ENCODE measurements at places on chromosomes 16 and 17.

- DNase-seq, result peak; percentile 94
Observed at GRCh38 chr17:72338847-72339790, 218.3 kb downstream of the SOX9 start.

DNA sequence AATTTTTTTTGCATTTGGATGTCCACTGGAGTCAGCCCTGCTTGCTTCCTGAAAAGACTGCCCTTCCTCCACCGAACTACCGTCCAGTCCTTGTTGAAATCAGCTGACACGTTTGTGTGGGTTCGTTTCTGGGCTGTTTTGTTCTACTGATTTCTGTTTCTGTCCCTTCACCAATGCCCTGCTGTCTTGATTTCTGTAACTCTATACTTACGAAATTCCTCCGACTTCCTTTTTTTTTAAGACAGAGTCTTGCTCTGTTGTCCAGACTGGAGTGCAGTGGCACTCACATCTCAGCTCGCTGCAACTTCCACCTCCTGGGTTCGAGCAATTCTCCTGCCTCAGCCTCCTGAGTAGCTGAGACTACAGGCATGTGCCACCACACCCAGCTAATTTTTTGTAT is 8.4 kb upstream of the GAA start:
- DNase-seq, result no peak

DNA sequence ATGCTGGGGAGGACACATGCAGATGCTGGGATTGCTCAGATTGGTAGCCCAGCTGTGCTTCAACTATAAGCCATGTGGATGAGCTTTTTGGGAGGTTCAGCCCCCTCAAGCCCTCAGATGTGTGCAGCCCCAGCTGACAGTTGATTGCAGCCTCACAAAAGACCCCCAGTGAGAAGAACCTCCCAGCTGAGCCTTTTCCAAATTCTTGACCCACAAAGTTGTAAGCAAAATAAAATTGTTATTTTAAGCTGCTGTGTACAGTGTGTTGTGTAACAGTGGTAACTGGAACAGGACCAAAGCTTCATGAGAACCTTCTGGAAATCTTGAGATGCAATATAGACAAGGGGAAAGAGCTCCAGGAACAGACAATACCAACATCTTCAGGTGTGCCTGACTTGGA is 156.8 kb upstream of the IRX3 start:
- DNase-seq, result no peak

DNA sequence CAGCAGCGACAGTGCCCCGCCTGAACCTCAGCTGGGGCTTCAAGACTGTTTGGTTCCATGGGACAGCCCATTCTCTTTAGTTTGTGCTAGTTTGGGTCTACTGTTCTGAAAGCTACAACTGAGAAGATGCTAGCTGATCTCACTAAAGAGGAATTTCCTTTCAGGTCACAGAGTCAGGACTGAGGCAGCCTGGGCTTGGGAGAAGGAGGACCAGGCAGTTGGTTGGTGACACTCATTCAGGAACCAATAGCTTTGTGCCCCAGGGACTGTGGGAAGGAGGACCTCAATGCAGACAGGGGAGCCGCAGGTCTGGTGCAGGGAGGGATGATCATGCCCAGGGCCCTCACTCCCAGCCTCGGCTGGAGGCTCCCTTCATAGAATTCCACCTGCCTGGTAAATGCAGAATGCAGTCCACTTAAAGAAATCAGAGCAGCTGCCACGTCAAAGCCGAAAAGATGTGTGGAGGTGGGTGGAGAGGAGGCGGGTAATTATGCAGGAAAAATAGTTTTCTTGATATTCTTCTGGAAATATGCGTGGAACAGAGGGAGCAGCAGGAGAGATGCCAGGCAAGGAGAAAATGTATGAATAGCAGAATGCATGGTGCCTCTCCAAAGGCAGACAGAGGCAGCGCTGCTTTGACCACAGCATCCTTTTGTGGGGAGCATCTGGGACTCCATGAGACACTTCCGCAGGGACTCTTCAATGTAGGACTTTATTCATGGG is 32.6 kb upstream of the ZFP90 start:
- no peak for DNase-seq

DNA sequence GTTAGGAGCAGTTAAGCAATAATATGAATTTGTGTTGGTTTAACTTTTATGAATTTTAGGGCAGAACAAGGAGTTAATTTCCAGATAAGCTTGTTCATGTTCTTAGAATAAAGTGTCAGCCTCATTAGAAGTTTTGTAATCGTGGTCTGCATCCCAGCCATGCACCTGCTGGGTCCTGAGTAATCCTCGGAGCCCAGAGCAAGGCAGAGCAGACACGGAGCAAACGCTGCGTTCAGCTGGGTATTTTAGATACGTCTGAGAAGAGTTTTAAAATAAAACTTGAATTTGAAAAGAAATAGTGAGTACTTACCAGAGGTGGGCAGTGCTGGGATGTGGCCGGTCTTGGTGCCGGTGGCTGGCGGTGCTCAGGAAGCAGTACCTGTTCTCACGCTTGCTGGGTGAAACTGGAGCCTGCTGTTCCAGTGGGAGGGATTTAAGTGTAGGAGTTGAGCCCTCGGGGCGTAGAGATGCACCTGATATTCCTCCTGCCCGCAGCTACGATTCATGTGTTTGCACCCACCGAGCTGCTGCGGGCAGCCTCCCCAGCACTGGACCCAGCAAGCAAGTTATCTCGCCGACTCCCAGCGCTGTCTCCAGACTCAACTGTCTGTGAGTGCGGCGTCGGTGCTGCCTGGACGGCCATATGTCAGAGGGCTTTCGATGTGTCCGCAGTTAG is at the start of gene ZNF750:
ZNF750 (minus strand) TSS at position 406 of the 676 bp plus-strand sequence. CDS start 7,568 bp downstream, outside the sequence.
- DNase-seq, result no peak

- DNase-seq, result no peak
Observed at GRCh38 chr16:88289968-88290401, 92.8 kb upstream of the ZNF469 start.

DNA sequence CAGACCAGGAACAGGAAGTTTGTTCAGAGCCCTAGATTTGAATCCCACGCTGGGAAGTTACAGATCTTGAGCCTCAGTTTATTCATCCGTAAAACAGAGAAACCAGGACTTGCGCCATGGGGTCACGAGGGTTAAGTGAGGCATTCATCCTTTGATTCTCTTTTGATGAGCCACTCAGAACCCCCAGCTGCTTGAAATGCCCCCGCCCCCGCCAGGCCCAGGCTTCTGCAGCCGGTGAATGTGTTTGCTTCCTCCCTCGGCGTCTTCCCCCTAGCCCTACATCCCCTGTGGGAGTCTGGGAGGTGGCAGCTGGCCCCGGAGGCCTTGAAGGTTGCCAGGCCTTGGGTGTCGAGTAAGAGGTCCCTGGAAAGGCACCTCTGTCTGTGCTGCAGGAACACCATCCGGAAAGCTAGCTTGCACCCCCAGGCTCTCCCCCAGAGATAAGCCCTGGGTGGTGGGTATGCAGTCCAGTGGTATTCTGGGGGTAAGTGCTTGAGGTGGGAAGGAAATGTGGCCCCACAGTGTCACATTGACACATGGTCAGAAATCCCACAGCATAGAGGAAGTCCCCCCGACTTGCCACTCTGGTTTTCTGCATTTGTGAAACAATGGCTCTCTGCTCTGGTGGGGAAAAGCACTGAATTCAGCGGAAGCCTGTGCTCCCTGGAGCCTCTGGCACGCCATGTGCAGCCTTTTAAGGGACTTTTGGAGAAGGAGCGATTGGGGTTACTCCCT is 14.9 kb downstream of the IRF8 start:
- DNase-seq, result no peak

- DNase-seq, result no peak
Observed at GRCh38 chr17:62147284-62147683, 82.2 kb upstream of the MED13 start.

- DNase-seq, result no peak
Observed at GRCh38 chr17:57517632-57518456, 227.3 kb downstream of the CCDC182 start.

- DNase-seq, result no peak
Observed at GRCh38 chr16:49019081-49019633, 262.5 kb downstream of the CBLN1 start.

GRCh38 chr17:76491271-76492122 is 9.7 kb downstream of the RHBDF2 start:
- DNase-seq, result no peak

GRCh38 chr16:68228652-68229051 is 7.3 kb downstream of the ESRP2 start:
- DNase-seq, result no peak

DNA sequence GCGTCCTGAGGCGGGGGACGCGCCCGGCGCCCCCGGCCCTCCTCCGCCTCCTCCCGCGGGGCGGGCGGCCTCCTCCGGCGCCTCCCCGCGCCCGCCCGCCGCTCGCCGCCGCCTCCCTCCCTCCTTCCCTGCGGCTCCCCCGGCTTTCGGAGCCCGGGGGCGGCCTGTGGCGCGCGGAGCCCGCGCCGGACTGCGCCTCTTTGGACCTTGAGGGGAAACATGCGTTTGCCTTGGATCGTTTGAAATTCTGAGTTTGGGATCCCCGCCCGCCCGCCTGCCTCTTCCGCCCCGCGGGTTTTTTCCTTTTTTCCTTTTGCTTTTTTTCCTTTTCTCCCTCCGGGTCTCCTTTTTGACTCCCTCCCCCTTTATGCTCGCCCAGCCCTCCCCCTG is 390 bp downstream of the ZNRF1 start:
- DNase-seq, result peak; percentile 33

DNA sequence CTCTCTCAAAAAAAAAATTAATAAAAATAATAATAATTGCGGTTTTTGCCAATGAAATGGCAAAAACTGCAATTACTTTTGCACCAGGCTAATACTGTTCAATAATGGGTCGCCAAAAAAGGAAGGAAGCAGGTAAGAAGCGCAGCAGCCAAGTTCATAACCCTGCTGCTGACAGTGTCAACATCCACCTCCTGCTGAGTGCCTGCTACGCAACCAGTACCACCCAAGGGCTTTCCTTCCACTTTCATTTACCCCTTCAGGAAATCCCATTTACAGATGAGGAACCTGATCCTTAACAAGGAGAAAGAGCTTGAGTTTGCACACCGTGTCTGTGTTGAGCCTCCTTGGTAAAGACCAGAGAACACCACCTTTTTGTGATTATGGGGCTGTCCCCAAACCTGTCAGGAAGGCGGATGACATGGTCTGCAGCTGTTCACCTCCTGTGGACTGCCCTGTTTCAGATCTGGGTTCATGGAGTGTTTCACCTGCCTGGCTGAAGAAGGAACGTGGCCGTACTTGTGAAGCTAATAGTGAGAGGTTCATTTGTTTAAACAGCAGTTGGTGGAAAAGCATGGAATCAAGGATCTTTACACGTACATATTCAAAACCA is 378.0 kb downstream of the SLC39A11 start:
- DNase-seq, result no peak

GRCh38 chr17:52536489-52536888 is 378.0 kb upstream of the CA10 start:
- DNase-seq, result no peak

DNA sequence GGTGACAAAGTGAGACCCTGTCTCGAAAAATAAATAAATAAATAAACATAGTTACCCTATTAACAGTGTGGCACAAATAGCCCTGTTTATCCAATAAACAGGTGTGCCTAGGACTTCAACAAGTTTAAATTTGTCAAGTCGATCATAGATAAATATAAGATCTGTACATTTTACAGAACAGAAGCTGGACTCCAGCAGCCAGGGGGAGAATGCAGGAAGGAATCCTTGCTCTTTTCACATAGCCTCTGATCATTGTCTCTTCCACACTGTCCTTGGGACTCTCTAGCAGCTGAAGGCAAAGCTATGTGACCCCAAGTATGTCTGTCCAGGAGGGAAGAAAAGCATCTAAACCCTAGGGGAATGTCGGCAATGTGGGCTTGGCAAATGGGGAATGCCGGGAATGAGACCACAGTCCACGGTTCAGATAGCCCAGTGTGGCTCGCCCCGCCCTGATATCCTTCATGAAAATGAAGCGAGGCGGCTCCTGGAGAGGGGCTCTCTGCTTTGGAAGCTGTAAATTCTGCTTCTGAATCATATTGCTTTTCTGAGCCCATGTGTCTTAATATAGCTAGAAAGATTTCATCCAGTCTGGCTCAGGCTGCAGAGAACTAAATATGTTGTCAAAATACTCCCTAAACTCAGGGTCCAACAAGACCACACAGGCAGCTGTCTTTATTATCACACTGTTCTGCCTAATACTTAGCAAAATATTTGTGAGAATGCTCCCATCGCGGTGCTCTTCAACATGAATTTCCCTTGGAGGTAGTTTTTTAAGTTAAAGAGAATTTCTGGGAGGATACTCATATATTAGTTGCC is 24.9 kb upstream of the GRB2 start:
- DNase-seq, result peak; percentile 34

- no peak for DNase-seq
Observed at GRCh38 chr16:49269201-49269600, 12.4 kb downstream of the CBLN1 start.

DNA sequence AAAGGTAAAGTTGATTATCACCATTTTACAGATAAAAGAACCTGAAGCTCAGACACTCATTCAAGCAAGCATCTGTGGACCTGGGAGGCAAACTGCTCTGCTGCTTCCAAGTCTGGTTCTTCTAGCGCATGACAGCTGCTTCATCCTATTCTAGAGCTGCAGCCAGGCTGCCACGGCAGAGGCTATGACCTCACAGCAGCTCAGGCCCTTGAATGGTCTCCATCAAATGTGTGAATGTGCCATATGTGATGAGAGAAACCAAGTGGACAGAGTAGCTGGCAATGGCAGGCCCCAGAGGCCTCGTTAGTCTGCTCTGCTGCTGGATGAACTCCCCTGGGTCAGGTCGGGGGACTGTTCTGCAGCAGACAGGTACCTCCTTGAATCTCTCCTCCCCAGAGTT is 30.7 kb upstream of the FOXJ1 start:
- no peak for DNase-seq

DNA sequence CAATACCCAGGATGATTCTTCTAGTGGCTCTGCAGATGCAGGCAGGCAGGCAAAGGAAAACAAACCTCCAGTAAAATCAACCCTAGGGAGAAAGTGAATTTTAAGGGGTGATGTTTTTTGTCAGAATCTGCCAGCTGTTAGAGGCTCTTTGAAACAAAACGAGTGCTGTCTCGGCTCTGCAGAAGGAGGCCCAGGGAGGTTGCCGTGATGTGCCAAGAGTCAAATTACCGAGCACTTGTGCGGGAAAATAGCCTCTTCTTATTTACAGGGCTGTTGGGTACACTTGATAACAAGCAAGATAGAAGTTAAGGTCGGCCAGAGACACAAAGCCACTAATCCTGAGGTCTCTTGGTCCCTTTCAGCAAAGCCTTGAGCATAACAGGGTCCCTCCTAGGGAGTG is 68.9 kb upstream of the EEF2KMT start:
- DNase-seq, result no peak
